Stimulated activated CD4-positive, alpha-beta T cell treated with anti-CD3 and anti-CD28 coated beads, Interleukin-1b, Interleukin-23, amount 100 ng/mL, for 1 hour (primary cell): ENCODE measurements at places on chromosomes 11 and 22.

GRCh38 chr11:23404225-23405160, 544.2 kb upstream of the CCDC179 start:
- no peak for DNase-seq

DNA sequence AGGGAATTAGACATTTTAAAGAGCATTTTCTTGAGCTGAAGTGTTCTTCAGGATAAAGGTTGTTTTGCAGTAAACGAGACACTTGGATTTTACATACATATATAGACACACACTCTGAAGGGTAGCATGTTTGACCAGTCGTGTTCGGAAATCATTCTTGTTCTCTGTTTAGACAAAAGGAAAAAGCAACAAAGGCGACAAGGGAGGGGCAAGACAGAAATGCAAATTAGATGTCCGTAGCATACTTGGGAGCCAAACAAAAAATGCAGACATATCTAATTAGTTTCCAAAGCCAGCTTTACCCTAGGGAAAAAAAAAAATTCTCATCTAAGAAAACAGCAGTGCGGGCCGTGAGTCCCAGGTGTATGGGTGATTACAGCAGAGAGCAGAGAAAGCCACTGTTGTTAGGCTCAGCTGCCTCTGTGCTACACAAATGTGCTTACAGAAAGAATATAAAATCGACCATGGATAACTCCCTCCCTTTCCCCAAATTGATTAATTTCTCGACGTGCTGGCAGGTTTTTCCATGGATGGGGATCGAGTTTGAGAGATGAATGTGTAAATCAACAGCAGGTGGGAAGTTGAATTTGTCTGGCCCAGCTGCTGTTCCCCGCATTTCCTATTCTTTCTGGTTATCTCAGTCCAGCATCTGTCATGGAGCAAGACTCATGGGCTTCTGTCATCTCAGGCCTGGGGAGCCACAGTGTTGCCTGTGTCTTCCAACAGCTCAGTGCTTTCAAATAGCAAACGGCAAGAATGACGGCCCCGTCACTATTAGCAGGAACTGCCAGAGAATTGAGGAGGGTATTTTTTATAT, 176.5 kb upstream of the TTC12 start:
- DNase-seq, result no peak

- no peak for DNase-seq
Observed at GRCh38 chr11:83449338-83449913, 163.3 kb upstream of the CCDC90B start.

DNA sequence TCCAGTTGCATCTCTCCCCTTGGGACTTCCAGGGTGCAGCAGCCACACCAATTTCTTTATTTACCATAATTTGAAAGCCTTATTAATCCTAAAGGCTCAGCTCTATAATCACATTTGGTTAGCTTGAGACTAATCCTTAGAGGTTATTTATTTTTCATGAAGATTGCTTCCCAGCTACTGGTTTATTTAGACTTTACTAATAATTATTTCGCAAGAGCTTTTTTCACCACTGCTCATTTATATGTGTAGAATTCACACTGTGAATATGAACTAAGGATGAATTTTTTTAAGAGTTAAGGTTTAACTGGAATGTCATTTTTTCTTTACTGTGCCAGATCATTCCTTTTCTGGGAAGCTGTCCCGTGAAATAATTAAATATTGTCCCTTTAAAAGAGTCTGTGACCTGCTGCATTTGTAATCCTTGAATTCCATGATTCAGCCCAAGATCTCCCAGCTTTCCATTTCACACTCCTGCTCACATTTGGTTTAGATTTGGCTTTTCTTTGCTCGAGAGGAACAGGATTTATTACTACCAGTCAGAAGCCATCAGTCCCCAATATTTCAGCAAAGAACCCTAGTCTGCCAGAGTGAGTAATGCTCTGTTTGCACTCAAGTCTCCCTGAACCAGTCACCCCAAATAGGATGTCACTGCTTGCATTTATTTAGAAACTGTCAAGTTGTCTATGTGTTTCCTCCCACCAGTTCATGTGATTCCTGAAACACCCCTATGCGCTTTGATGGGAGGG, 4.4 kb upstream of the CD44 start:
- DNase-seq, result no peak

- DNase-seq, result no peak
Observed at GRCh38 chr11:78715639-78716311, 141.1 kb upstream of the NARS2 start.

DNA sequence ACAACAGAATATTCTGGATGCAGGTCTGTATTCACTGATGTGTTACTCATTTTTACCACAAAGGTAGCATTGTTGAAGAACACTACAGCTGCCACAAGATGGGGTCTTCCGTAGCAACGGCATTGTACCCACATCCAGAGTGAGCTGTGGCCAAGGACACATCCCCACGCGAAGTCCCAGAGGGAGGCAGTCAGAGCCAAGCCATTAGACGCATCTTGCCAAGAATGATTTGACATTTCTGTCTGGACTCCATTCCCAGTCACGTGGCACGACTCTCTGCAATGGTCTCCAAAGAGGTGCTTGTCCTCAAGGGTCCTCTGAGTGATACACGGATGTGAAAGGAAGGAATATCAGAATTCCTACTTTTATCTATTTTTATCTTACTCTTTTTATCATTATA, 15.5 kb downstream of the OPCML start:
- no peak for DNase-seq

DNA sequence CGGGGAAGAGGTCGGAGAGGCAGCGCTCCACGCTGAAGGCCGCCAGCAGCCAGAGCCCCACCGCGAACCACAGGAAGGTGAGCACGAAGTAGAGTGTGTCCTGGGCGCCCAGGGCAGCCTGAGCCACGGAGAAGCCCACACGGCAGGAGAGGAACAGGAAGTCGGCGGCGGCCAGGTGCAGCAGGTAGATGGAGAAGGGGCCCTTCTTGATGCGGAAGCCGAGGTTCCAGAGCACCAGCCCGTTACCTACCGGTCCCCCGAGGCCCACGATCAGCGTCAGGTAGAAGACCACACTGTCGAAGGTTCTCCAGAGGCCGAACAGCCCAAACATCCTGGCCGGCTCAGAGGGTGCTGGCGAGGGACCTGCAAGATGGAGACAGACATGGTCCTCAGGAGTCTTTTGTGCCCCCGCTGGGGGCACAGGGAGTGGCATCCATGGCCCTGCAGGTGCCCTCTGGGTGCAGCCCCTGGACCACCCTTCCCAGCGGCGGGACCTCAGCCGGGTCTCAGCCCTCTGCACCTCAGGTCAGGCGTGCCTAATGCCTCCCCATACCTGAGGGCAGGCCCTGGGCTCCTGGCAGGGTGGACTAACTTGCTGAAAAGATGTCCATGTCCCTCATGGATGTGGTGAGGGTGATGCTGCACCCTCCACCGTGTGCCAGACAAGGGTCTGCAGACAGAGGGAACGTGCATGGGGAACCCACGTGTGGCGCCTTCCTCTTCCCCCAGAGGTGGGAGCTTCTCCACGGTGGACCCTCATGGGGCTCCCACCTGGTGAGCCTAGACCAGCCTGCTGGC, at the start of gene MRGPRG:
Gene MRGPRG, minus strand, starts transcription at position 331 of the 798 bp plus-strand sequence. Its CDS starts 0 bp downstream, at position 331.
- no peak for DNase-seq

- peak; percentile 91 for DNase-seq
Observed at GRCh38 chr11:64341851-64342791, 2.1 kb downstream of the CCDC88B start.

GRCh38 chr11:94926698-94927237, 46.6 kb downstream of the CWC15 start:
- no peak for DNase-seq

DNA sequence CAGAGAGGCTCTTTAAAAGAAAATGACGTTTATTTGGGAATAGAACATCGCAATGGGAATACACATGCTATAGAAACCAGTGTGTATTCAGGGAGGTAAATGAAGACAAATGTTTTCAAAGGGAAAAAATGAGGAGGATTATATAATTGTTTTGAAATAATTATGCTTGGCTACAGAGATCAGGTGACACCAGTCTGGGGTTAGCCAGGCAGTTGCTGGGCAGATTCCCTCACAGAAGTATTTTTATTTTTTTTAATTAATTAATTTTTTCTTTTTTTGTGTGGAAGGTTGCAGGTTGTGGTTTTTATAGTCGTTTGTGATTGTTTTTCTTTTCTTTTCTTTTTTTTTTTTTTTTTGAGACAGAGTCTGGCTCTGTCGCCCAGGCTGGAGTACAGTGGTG, 5.6 kb upstream of the STARD10 start:
- DNase-seq, result no peak

DNA sequence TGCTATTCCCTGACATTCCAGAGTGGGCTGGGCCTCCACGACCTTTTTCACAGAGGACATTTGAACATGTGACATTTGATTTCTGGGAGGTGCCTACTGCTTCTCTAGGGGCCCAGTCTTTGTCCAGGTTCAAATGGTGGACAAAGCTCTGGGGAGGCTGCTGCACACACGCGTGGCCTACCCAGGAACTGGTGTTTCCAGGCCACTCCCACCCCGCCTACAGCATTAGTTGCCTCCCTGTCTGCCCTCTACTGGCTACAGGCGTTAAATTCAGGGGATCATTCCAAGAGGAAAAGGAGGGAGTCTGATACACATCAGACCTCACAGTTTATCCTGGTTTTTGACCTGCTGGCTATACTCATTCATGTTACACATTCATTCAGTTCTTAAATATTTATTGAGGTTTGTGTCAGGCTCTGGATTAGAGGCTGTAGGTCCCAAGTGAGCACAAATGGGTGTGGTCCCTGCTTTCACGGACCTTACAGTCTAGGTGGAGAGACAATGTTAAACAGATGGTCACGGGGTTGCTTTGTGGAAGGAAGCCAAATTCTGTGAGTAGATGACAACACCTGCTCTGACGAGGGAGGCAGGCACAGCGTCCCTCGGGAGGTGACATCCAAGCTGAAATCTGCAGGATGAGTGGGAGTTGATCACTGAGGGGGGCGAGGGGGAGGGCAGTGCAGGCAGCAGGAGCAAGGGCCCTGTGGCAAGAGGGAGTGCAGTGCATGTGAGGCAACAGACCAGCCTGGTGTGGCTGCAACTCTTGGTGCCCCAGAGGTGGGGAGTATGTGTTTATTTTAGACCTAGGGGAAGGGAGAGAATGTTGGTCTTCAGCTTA, 11.8 kb downstream of the TUB start:
- no peak for DNase-seq

DNA sequence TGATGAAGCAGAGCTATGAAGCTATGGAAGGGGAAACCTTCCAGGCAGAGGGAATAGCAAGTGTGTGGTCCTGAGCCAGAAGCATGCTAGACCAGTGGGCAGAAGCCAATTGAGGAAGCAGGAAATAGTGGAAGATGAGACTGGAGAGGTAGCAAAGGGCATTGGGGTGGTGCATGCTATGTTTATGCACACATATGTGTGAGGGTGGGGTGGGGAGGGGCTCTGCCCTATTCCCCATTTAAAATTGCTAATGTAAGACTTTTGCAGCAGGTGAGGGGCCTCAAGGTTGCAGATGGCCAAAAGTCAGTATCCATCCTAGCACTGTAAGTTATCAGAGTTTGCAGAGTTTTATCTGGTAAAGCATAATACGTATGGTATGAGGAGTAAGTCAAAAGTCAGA, 626.6 kb upstream of the KIRREL3 start:
- DNase-seq, result no peak

DNA sequence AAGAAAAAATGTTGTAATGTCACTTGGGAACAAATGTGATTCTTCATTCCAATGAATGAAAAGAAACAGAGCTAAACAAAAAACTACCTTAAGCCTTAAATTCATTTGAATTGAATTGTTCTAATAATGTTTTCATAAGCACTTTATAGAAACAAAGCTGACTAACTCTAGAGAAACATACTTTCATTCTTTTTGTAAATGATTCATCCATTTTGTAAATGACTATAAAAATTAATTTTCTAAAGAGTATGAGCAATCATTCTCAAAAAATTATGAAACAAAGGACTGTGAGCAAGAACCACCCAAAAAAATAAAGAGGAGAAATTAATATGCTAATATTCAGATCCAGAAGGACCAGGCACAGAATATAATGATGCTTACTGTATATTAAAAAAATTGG, 986.5 kb upstream of the CHORDC1 start:
- DNase-seq, result no peak

- no peak for DNase-seq
Observed at GRCh38 chr11:15406851-15407351, 292.2 kb downstream of the INSC start.

- no peak for DNase-seq
Observed at GRCh38 chr11:110908401-110909105, 196.3 kb upstream of the ARHGAP20 start.

DNA sequence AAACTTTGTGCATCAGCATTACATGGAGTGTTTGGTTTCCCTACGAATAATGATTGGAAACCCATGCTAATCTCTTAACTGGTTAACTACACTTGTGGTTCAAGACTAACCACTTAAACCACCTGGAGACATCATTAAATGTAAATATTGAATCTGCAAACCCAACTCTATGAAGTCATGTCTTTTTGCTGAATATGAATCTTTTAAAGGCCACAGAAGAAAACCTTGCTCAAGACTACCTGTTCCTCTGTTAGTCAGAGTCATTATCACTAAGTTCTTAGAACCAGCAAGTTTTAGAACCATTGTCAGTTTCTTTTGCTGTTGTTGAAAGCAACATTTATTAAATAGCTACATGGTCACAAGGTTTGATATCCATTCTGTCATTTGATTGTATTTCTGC, 70.7 kb downstream of the SIK2 start:
- no peak for DNase-seq

GRCh38 chr11:33692013-33692504, 8.6 kb downstream of the C11orf91 start:
- no peak for DNase-seq

DNA sequence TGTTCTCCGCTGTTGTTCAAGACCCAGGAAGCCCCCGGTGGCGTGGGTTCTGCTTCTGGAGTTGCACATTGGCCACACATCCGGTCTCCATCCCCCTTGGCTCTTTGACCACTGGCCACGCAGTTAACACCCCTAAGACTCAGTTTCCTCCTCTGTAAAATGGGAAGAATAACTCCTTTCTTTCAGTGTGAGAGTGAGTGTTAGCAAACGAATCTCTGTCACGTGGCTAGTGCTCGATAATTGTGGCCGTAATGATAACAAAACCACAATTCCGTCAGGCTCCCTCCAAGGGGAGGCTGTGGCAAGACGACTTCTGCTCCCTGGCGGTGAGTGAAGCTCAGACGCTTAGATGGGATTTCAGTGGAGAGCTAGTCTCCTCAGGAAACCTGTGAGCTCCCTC, 315.2 kb upstream of the B3GAT1 start:
- no peak for DNase-seq
